ENCODE measurements at places on chromosomes 1 and 21. TPM values are rescaled to one million over a fixed set of nuclear protein-coding genes. Genes with fewer than 3 reads are reported as not detected.

The MEF2D gene
- total RNA-seq: 15.5 TPM

The HHIPL2 gene
- total RNA-seq: 0.52 TPM

The LCE1A gene
- total RNA-seq: not detected

DNA sequence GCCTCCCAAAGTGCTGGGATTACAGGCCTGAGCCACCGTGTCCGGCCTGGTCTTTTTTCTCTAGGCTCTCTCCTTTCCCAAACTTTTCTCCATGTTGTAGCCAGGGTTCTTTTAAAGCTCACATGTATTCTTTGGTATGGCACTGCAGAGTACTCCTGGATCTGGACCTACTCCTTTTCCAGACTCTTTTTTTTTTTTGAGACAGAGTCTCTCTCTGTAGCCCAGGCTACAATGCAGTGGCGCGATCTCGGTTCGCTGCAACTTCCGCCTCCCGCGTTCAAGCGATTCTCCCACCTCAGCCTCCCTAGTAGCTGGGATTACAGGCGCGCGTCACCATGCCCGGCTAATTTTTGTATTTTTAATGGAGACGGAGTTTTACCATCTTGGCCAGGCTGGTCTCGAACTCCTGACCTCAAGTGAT lies 602 bp upstream of the MED18 start:
- no peak for DNase-seq

The KMO gene
- not detected for total RNA-seq

GRCh38 chr21:25568246-25568645 lies 39.0 kb downstream of the MRPL39 start:
- DNase-seq: peak; percentile 21

DNA sequence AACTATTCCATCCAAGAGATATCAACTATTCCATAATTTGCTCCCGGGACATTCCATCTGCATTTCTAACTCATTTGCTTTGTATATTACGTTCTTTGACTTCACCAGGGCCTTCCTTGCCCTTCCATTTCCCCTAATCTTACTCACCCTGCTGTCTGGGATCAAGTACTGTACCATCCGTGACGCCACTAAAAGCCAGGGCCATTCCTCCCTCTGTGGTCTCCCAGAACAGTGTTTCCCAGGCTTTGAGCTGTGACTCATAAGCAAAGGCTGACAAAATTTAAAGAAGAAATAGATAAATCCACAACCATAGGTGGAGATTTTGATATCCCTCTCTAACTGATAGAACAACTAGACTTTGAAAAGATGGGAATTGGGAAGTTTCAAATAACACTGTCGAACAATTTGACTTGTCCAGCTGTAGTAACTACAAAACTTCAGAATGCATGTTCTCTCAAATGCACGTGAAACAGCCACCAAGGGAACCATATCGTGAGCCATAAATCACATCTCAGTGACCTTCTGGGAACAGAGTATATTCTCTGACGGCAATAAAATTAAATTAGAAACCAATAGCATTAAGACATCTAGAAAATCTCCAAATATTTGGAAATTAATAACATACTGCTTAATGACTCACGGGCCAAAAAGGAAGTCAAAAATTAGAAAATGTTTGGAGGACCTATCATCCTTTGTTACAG lies 501.0 kb downstream of the SETD4 start:
- no peak for DNase-seq

The HTR1D gene
- total RNA-seq: 4.7 TPM

DNA sequence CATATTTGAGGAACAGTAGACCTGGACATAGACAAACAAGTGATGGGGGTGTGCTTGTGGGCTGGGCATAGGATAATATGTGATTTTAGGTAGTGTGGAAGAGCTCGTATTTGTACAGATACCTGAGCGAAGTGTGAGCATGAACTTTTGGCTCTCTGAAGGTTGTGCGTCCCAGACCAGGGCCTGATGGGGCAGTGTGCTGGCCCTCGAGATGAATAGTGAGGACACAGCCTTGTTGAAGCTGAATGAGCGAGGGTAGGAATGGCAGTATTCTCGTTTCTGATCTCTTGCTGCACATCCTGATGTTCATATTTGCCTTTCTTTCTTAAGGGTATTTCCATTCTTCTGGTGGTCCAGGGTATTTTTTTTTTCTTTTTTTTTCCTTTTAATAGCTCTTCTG lies 41.5 kb downstream of the USP25 start:
- no peak for DNase-seq

DNA sequence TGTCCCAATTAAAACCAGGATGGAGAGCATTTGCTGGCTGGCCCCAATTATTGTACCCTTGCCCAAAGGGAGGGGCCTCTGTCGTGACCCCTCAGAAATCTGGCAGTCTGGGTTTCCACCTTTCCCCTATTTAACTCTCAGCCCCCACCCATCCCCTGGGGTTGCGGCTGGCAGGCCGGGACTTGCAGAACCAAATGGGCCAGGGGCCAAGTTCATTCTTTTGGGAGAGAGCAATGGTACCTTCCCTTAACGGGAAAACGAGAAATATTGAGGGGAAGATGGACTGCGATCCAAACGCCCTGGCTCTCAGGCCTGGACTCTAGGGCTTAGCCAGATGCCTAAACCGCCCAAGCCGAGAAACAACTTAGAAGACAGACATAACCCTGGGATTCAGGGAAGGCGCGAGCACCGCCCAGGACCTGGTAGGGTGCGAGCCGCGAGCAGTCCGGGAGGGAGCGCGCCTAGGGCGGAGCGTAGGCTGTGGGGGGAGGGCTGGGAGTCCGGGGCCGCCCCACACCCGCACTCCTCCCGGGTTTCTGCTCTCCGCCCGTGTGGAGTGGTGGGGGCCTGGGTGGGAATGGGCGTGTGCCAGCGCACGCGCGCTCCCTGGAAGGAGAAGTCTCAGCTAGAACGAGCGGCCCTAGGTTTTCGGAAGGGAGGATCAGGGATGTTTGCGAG lies at the start of gene SLC27A3:
Gene SLC27A3 (plus strand): TSS at position 628 of the 678 bp plus-strand sequence. CDS start 91 bp downstream, outside the sequence.
- DNase-seq: peak; percentile 64

GRCh38 chr1:24362982-24363614 lies 43.9 kb downstream of the GRHL3 start:
- no peak for DNase-seq

The CHODL gene
- total RNA-seq: 1.6 TPM

The FMO5 gene
- total RNA-seq: 0.35 TPM

DNA sequence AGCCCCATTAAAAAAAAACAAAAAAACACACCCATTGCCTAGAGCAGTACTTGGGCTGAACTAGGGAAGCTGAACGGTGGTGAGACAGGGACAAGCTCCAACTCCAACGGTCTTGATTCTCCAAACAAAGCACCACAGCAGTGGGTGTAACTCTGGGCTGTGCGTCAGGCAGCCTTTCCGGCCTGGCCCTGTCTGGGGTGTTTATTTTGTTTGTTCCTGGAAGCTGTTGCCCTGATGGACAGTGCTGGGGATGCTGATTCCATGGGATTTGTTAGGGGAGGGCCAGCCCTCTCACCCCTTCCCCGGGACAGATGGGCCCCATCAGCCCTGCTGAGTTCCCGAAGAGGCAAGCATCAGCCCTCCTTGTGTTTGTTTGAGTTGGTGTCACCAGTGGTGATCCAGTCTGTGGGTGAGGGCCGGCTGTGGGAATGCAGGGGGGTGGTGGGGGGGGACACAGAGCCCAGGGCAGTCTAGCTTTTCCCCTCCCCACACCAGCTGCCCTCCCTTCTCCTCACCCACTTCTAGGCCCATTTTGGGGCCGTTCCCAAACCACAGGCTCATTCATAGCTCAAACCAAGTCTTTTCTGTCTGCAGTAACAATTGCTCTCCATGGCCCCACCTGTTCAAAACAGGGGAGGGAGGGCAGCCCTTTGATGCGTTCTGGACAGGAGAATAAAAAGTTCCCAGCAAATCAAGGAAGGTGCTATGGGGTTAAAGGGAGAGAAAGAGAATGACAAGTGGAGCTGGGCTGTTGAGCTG lies 4.5 kb downstream of the WNT2B start:
- no peak for DNase-seq

DNA sequence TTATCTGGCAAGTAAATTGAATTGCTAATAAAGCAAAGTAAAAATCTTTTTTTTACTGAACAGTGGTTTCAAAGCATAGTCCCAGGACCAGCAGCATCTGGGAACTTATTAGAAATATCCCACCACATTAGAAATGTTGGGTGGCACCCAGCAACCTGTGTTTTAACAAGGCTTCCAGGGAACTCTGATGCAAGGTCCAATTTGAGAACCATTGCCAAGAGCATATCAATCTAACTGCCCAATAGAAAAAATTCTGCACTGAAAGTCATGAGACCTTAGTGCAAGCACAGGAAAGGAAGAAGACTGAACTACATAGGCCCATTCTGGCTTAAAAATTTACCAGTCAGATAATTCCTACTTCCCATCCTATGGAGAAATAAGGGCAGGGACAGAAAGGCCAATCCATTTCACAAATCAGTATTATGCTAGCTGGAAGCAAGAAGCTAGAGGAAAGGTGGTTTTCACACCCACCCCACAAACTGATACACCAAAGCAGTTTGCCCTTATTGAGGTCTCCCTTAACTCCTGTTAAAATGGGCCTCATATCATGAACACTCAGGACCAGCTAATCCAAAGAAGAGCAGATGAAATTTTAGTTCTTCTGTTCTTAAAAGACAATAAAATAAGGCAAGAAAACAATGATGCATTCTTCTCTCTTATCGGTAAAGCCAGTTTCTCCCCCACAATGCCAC lies 17.5 kb upstream of the C1orf105 start:
- no peak for DNase-seq

The BEND5 gene
- 6.8 TPM for total RNA-seq

DNA sequence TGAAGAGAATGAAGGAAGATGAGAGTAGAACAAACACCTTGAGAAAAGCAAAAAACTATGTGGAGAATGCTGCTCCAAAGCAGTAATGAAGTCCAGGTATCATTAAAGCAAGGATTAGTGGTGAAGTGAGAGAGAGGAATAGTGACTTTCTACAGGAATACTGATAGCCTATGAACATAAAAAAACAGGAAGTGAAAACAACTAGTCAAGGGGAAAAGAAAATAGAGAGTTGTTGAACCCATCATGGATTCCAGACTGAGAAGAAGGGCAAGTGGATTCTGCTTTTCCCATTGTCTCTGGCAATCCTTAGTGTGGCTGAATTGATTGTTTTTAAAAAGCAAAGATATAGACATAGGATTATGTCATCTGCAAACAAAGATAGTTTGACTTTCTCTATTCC lies 119.9 kb upstream of the LHX8 start:
- no peak for DNase-seq

- DNase-seq: no peak
Measured at GRCh38 chr1:86245566-86246190, 89.1 kb upstream of the COL24A1 start.

- no peak for DNase-seq
Measured at GRCh38 chr21:34027721-34028461, 45.5 kb upstream of the MRPS6 start.

GRCh38 chr1:16146279-16147155 lies 9.4 kb downstream of the EPHA2 start:
- DNase-seq: peak; percentile 95

The EFNA3 gene
- total RNA-seq: 13.6 TPM

- peak; percentile 14 for DNase-seq
Measured at GRCh38 chr1:172895050-172895460, 155.7 kb downstream of the TNFSF18 start.

GRCh38 chr1:156376958-156377919 lies 8.2 kb downstream of the RHBG start:
- no peak for DNase-seq

GRCh38 chr1:190747704-190748103 lies 270.0 kb upstream of the BRINP3 start:
- no peak for DNase-seq

- DNase-seq: no peak
Measured at GRCh38 chr1:156516821-156517220, 16.2 kb upstream of the MEF2D start.

The PRDX1 gene
- 1,070 TPM for total RNA-seq

- no peak for DNase-seq
Measured at GRCh38 chr1:241229216-241229615, 127.8 kb downstream of the RGS7 start.

DNA sequence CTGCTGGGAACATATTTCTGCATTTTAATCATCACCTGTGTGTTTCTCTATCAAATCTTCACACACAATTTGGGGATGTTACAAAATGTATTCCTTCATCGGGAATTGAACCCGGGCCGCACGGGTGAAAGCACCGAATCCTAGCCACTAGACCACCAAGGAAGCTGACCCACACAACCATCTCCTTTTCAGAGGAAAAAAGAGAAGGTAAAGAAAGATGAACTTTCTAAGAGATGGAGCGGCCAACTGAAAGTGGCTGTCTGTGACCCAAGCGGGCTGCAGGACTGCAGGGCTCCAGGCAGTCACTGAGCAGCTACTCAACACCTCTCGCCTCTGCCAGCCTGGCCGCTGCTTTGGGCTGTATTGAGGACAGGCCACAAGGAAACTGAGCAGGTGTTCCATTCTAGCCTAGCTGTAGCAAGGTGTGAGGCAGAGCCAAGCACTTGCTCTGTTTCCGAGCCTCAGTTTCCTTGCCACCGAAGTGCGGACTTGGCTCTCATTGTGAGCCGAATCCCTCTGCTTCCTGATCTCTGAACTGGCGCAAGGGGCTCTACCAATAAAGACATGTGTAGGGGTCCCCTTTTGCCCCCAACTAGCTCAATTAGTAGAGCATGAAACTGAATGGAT lies 156.9 kb upstream of the NBPF11 start:
- peak; percentile 79 for DNase-seq

DNA sequence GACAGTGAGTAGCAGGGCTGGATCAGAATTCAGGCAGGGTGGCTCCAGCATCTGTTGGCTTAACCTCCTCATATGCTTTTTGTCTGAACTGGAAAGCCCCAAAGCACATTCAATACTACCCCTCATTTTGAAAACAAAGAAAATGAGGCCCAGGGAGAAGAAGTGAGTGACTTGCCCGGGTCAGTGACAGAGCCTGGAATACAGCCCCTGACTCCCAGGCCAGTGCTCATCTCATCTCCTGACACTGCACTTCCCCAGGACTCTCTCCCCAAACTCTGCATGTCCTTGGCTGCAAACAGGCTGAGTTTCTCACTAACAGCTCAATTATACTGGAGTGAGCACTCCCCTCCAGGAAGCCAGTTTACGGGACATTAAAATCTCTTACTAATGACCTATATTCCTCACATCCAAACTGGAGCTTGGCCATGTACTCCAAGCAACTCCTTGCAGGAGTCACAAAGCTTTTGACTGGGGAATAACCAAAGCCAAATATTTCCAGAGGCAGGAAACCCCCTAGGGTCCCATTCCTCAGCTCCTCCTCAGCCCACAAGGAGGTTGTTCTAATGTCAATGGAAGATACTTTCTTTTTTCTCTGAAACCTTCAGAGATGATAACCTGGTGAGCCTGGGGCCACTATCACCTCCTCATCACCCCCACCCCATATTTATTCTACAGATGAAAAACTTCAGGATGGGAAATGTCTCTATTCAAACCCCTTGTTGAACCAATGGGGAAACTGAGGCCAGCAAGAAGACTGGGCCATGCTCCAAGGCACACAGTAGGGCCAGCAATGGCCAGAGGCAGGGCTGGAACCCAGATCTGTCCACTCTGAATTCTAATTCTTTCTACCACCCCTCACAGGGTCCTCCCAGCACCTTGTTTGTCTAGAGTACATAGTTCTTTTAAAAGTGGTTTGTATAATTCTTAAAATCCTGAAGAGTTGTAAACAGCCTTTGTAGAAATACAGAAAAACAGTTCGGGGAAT lies 127.0 kb downstream of the PLPP3 start:
- DNase-seq: no peak

The ZNF648 gene
- total RNA-seq: 0.58 TPM

- no peak for DNase-seq
Measured at GRCh38 chr1:156083800-156084790, 1.8 kb upstream of the MEX3A start.

- no peak for DNase-seq
Measured at GRCh38 chr1:94876362-94876761, 50.5 kb downstream of the CNN3 start.

The BATF3 gene
- total RNA-seq: 3.6 TPM

The ATP5PB gene
- 300 TPM for total RNA-seq

- peak; percentile 71 for DNase-seq
Measured at GRCh38 chr1:119827010-119827409, 15.8 kb upstream of the REG4 start.

Data from GM23338 (cell line).